Fibroblast of skin of left biceps (primary cell): ENCODE measurements at places on chromosomes 1 and 21.

DNA sequence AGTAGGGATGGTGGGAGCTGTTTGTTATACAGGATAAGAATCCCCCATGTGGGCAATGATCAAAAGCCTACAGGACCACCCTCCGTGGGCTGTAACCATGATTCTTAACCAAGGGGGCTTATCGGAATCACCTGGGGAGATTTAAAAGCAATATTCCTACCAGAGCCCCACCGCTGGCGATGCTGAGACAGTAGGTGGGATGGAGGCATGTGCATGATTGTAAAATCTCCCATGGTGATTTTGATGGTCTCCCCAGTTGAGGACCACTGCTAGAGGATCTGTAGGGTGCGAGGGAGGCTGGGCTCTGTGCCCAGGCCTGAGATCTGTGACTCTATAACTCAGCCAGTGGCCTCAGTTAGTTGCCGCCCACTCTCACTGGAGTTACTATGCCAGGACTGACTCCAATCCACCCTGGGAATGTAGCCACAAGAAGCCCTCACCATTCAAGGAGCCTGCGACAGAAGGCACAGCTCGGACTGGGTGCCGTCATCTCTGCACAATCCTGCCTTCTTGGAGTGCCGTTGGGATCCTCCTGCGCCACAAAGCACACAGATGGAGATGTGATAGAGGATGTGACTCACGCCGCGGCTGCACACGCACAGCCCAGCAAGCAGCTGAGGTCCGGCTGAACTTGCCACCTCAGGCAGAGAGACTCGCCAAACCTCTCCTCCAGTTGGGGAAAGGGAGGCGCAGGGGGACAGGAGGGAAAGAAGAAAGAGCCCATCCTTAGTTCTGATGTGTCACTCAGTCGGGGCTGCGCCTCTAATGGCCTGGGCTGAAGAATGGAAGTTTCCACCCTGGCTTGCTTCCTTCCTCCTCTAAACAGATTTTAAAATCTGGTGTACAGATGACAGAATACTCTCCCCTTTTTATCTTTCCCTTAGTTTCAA is 26.5 kb downstream of the AKNAD1 start:
- peak; percentile 51 for DNase-seq

DNA sequence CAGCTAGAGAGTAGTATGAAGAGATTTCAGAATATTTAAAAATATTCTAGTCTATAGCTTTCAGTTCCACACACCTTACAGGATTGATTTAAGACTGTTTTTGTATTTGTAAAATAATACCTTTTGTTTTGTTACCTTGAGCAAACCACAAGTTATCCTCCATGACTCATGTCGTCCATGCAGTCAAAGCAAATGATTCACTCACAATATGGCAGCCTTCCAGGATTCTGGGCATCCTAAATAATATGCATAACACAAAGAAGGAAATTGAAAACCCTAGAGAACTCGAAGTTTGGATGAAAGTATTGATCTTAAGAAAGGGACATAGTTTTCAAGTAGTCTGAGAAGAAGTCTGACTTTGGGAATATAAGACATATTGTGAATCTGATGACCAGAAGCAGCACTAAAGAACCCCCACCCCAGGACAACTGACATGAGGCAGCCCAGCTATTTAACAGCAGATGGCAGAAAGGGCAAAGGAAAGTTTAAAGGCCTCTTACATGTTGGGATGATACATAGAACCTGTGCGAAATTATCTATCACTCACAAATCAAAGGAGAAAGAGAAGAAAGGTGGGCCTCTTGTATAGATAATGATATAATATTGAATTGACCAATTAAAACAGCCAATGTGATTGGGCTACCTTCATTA is 857.9 kb downstream of the BRINP3 start:
- peak; percentile 59 for DNase-seq

DNA sequence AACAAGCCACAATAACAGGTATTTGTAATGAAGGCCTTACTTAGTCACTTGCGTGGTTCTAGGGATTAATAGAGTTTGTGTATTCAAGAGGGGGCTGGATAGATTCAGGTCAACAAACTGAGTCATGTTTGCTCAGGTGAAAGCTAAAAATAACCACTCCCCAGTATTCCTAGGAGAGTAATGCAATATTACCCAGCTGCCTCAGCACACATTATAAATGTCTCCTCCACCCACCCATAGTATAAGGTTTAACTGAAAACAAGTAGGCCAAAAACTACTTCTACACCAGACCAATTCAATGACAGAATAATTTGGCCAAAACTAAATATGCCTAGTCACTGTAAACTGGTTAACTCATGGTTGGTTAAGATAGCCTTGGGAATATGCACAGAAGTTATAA is 34.4 kb downstream of the WLS start:
- no peak for DNase-seq

DNA sequence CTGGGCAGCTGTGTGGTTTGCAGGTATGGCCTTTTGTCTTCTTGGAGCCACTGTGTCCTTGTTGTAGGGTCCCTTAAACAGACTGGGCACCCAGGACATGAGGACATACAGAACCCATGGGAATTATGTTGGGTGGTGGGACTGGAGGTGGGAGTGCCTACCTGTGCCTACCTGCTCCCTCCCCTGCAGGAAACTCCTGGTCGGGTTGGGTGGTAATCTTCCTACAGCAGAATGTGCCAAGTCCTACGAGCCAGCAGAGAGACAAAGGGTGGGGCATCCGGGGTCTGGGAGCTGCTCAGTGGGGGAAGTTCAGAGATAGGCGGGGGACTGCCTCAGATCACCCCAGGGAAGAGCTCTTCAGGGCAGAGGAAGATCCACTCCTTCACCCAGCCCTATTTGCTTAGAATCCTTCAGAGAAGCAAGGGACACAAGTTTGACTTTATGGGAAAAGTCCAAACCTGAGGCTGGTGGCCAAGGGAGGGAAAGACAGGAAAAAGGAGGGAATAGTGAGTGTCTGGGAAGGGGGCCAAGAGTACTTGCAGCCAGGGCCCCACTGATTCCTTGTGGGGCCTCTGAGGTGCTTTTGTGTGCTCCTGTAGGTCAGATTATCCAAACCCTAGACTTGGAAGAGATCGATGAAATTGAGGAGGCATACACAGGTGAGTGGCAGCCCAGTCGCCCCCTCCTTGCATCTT is 58.3 kb downstream of the KIF21B start:
- no peak for DNase-seq

GRCh38 chr1:194833111-194833510 is 1646.7 kb upstream of the B3GALT2 start:
- DNase-seq, result no peak

DNA sequence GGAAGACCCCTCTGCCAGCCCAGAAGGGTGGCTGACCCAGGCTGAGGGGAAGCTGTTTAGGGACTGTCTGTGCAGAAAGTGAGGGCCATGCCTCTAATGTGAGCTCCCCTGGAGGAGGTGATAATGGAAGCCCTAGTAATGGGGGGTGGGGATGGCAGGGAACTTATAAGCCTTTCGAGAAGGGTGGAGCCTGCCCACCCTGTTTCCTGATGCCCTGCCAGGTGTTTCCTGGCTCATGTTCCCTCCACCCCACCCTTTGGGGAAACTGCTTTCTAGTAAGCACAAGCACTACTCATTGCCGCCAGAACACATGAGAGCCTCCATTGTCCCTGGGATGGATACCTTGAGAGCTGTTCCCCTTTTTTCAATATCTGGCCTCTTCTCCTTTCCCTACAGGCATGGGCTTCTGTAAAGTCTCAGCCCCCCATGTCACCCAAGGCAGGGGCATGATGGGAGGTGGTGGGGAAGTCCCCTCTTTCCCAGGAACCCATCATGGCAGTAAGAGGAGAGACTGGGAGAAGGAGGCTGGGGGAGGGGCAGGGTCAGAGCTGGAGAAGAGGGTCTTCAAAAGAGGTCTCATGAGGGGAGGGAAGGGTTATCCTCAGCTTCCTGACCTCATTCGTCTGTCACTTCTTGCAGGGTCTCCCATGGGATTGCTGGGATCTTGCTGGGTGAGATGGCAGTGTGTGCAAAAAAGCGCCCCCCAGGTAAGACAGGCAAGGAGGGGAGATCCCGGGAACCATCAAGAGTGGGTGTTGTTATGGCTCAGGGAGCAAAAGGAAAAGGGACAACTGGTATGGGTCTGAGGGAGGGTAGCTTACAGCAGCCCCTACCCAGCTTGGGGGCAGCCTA is 2.4 kb downstream of the ATP8B2 start:
- DNase-seq, result no peak

DNA sequence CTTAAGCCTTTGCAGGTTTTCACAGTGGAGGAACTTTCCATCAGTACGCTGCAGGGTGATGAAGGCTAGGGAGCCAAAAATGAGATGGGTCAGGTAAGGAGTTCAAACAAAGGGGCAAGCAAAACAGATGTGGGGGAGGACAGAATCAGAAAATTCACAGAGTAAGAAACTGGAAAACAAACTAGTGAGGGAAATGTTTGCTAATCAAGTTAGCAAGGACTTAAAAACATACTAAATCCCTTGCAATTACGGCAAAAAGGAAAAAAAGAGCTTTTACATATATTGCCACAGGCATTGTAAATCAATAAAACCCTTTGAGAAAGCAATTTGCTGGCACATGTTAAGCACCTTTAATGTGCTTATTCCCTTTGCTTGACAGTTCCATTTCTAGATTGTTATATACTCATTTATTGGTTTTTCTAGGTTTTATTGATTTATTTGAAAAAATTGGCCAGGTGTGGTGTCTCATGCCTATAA is 45.8 kb upstream of the SERBP1 start:
- no peak for DNase-seq

GRCh38 chr21:43699933-43700599 is 18.9 kb upstream of the PDXK start:
- no peak for DNase-seq

- DNase-seq, result no peak
These were observed 18.7 kb downstream of the EDN2 start for GRCh38 chr1:41465741-41466140.

DNA sequence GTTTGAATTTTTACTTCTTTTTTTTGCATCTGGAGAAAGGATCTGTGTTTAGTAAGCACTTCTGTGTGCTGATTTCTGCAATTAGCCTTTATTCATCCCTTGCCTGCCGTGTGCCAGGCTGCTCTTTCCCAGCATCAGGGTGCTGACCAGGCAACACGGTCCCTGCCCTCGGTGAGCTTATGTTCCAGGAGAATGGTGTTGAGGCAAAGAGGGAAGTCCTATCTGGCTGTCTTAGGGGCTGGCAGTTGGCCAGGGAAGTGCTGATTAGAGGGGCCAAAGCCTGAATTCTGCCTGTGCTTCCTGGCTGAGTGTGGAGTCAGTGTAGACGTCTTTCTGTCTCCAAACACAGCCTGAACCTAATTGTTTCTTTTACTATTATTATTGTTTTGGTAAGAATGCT is 187.1 kb downstream of the CAMTA1 start:
- no peak for DNase-seq

DNA sequence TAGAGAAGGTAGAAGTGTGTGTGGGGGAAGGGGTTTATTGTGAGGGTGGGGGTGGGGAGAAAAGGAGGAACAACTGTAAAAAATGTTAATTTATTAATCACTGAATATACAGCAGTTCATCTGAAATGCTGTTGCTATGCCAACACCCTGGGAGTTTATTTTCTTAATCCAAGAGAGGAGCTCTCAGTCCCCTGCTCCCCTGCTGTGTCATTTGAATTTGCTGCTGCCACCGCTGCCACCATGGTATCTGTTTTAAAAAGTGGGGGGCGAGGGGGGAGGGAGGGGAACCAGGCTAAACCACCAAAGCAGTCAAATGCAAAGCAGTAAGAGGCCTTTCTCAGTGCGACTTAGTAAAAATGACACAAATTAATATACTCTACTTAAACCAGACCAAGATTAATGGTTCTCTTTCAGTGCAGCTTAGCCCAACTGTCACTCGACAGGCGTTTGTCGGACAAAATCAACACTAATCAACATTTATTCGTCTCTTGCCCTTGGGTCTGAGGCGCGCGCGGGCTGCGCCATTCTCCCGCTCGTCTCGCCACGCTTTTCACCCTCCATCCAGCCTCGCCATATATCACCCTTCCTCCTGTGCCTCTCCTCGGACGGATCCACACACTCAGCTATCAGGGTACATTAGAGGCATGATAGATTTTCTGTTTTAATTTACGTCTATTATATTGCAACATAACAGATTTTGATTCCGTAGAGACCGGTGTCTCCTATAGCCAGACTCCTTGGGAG is 76.2 kb downstream of the PBX1 start:
- DNase-seq, result no peak

DNA sequence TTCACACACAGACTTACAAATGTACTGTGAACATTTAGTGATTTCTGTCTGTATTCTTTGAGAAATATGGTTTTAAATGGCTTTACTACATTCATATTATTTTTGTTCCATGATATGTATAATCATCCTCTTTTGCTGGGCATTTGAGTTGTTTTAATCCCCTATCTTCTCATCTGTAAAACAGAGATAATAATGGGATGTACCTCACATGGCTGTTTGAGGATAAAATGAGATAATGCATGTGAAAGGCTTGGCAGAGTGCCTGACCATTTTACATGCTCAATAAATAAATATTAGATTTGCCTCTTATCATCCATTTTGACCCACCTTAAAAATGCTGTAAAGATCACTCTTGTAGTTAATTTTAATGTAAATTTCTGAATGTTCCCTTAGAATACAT is 197.2 kb downstream of the C1orf94 start:
- no peak for DNase-seq

GRCh38 chr1:31749785-31750735 is 14.1 kb downstream of the ADGRB2 start:
- DNase-seq, result no peak

- DNase-seq, result no peak
These were observed 49.9 kb downstream of the PDE9A start for GRCh38 chr21:42703136-42703908.

DNA sequence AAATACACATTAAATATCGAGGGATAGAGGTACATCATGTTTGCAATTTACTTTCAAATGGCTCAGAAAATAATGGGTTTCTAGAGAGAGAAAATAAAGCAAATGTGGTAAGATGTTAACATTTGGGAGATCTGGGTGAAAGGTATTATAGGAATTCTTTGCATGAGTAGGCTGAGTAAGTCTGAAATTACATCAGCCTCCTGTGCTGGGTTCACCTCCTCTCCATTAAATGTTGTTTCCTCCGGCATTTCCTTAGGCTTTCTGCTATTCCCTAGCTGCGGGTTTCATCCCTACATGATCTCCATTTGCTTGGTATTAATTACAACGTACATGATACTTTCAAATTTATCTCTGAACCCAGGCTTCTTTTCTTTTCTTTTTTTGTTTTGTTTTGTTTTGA is 31.6 kb downstream of the ZMYND12 start:
- DNase-seq, result no peak

GRCh38 chr1:12178511-12178910 is 11.7 kb downstream of the TNFRSF1B start:
- no peak for DNase-seq
